ENCODE measurements at places on chromosomes 2 and 18.

DNA sequence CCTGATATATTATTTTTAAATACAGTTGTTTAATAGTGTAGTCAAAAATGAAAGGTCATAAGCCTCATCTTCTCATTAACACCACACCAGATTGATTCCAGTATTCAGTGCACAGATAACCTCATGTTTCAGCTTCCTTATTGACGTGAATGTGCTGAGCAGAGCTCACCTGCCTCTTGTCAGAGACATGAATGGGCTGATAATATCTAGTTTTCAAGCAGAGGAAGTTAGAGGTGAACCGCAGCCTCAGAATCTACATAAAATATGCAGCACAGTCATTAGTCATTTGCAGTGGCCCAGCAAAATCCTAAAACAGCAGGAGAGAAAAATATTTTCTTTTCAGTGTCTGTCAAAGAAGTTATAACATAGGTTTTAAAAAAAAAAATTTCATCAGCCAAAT, 216.2 kb downstream of the GBX2 start:
- no peak for DNase-seq

- no peak for DNase-seq
These were observed 48.2 kb downstream of the PAX8 start for GRCh38 chr2:113230531-113230930.

- peak; percentile 23 for DNase-seq
These were observed 10.8 kb downstream of the SPDYA start for GRCh38 chr2:28821295-28821958.

DNA sequence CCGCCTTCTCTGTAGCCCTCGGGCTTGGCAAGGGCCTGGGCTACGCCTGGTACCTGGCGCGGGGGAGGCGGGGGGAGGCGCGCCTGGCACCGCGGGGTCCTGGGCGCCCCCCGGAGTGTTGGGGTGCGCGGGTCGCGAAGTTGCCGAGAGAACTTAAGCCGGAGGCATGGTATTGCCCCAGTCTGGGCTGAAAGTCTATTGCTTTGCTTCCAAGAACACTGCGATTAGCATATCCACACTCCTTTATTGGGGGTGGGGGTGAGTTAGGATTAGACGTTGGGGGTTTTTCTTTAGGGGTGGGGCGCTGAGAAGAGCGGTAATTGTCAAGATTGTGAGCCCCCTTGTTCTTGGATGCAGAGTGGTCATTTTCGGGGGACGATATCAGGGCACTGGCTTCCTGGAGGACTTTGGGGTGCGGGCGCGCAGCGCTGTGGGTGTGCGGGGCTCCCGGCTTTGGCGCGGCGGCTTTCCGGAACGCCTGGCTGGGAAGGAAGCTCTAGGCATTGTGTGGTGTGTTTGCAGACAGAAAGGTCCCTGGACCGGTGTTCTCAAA, 798 bp downstream of the TANC1 start:
- no peak for DNase-seq

DNA sequence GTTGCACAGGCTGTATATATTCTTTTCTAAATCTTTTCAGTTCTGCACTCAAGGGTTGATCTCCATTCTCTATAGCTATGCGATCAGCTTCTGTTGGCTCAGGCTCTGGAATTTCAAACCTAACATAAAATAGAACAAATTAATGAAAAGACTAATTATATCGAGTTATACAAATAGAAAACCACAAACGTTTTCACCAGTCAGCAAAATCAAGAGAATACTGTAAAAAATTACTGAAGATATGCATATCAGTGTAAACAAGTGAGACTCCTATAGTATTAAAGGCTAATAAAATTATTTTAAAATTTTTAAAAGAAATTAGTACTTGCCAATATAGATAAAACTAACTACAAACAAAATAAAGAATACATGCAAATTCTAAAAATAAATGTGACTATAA, 107.0 kb downstream of the SOS1 start:
- no peak for DNase-seq

- DNase-seq, result no peak
These were observed 226.1 kb upstream of the HNRNPA3 start for GRCh38 chr2:176986487-176986886.

GRCh38 chr2:73386342-73386868, 769 bp downstream of the ALMS1 start:
- DNase-seq, result no peak

DNA sequence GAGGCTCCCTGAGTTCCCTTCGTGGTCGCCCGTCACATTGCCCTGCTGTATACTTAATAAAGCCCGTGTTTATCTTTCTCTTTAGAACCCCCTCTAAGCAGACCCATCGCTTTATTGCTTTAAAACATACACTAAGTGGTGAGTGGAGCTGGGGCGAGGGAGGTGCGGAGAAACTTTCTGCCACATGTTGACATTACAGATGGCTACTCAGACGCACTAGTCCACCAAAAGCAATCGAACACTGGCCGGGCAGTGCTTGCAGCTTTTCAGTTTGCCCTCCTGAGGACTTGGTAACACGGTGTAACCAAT, 859 bp upstream of the COLEC12 start:
- no peak for DNase-seq

DNA sequence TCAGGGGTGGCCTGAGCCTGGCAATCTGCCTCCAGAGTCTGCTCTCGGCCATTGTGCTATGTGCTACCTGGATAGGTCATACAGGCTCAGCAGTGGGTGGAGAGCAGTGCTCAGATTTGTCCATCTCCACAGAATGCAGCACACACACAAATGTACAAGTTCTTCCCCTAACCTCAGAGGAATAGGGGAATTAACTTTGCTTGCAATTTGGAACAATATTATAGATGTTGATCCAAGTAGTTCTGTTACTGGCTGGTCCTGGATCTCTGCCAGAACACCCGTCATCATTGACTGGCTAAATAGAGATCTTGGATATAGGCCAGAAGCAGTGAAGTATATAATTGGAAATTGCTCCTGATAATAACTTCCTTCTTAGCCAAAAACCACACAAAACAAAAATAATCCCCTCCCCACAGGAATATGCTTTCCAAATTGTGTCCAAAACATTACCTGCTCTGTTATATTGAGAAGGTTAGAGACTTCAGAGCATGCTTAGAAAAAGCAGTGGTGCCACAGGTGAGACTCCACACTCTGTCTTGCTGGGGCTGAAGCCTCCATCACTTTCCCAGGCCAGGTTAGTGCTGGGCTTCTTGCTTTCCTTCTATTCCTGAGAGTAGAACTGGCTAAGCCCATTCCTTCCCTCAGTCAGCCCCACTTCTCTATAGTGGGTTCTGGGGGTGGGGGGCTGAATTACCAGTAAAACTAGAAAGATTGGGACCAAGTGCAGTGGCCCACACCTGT, 38.8 kb downstream of the NCAPH start:
- no peak for DNase-seq

- no peak for DNase-seq
These were observed 284.5 kb upstream of the TFPI start for GRCh38 chr2:187838690-187839089.

- DNase-seq, result no peak
These were observed 46.5 kb downstream of the ZFP36L2 start for GRCh38 chr2:43179942-43180341.

- DNase-seq, result no peak
These were observed 296.0 kb downstream of the TMX3 start for GRCh38 chr18:68418881-68419280.

DNA sequence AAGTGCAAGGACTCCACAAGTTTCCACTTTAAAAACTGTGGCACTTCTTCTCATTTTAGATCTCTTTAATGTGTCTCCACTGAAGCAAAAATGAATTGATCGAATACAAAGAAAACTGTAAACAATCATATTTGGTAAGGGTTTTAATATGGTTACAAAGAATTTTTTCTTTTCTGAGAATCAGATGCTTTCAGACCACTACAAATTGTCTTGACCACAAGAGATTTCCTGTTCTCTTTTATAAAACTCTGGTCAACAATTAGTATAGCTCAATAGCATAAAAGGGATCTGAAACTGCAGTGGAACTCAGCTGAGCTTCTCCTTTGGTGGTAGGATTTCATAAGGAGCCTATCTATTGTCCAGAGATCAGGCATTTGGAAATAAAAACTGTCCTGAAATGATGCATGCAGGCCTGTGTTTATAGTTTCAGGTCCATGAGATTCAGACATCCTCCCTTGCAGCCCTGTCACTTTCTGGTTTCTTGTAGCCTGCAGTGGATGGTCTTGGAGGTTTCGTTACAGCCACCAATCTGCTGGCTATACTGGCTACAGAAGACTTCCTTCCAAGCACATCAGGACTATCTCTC, 120.0 kb downstream of the DOCK10 start:
- DNase-seq, result no peak

DNA sequence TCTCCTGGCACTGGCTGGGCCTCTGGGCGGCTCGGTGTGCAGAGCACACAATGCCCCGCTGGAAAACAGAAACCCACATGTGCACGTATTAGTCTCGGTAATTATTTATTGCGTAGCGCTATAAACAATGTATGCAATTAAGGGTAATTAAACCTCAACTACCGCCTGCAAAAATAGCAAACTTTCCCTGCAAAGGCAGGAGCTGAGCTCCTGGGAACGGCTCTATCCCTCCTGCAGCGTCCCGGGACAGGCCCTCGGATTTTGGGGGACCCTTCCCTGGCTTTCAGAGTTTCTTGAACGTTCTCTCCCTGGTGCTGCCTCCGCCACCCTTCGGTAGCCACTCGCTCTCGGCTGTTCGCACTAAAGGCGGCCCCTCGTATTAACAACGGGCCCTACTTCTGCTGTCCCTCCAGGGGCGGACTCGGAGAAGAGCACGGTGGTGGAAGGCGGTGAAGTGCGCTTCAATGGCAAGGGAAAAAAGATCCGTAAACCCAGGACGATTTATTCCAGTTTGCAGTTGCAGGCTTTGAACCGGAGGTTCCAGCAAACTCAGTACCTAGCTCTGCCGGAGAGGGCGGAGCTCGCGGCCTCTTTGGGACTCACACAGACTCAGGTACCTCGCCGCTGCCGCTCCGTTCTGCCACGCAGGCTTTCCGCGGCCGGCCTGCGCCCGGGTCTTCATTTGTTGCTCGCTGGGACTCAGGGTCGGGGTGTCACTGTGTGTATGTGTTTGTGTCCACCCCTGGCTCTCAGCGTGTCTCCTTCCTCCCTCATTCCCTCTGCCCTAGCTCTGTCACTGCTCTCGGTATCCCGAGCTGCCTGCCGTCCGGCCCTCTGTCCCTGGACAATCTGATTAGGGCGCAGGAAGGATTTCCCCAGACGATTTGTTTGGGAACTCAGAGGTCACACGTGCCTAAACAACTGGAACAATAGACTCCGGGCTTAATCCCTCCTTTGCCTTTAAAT, 1.2 kb downstream of the DLX1 start:
- DNase-seq, result no peak

DNA sequence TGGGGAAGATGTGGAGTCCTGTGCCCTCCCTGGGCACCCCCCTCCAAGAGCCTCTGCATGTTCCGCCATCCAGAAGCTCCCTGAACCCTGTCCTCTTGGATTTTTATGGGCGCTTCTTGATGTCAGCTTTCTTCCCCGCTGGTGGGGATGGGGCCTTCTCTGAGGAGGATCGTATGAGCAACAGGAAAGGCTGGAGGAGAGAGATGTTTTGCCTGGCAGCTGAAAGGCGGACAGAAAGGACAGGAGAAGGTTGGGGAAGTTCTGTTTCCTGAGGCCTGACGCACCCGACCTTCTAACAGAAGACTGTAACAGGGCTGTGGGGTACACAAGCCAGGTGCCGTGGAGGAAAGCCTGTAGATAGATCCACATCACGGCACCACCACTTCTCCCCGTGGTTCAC, 238.8 kb downstream of the LDLRAD4 start:
- no peak for DNase-seq

All from NCI-H524 treated with DMSO at 0.1 percent for 48 hours (cell line).